ENCODE measurements at places on chromosomes 11 and 22.

DNA sequence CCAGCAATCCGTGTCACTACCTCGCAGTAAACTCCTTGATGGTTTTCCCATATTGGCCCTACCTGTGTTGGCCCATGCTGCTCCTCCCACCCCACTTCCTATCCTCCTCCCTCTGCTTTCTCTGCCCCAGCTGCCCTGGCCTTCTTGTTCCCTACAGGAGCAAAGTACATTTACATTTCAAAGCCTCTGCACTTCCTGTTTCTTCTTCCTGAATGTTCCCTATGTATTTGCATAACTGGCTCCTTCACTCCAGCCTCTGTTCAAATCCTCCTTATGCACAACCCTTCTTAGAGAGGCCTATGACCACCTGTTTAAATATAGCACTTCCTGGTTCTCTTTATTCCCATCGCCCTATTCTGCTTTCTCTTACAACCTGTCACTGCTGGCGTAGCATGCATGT lies 62.2 kb downstream of the PARVA start:
- no peak for DNase-seq

- no peak for DNase-seq
These were observed 84.3 kb downstream of the SNX19 start for GRCh38 chr11:130831976-130832375.

GRCh38 chr11:131242476-131243000 lies 127.9 kb upstream of the NTM start:
- DNase-seq: no peak

DNA sequence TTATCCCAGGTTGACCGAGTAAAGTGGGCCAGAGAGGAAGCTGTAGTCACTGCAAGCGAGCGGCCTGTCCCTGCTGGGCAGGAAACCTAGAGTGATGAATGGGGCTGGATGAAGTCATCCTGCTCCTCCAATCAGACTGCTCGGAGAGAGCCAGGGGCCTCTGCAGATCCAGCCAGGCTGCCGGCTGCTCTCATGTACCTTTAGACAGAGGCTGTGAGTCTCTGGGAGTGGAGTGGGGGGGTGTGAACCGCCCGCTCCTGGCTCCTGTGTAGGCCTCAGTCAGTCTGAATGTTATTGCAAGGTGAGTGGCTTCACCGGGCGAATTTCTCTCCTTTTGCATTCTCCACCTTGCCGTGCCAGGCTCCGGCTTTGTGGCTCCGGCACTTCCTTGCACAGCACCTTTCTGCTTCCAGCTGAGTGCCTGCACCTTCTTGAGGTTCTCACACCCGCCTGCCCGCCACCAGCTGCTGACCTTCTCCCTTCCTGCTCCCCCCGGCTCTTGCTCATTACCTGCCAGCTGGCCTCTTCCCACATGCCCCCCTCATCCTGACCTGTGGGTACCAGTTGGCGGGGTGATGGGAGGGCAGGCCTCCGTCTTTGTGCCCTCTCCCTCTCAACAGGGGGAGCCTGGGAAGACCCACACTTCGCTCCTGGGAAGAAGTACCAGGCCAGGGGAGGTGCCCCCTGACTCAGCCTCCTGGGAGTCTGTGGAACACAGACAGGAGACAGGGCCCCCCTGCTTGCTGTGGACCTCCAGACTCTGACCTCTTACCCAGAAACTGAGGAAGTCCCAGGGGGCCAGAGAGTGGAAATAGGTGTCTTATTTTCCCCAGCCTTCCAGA lies 79.9 kb downstream of the GRAMD1B start:
- DNase-seq: no peak

- DNase-seq: no peak
These were observed 464 bp upstream of the CECR2 start for GRCh38 chr22:17368554-17369438.

GRCh38 chr11:102427068-102427467 lies 25.5 kb downstream of the TMEM123 start:
- DNase-seq: no peak

DNA sequence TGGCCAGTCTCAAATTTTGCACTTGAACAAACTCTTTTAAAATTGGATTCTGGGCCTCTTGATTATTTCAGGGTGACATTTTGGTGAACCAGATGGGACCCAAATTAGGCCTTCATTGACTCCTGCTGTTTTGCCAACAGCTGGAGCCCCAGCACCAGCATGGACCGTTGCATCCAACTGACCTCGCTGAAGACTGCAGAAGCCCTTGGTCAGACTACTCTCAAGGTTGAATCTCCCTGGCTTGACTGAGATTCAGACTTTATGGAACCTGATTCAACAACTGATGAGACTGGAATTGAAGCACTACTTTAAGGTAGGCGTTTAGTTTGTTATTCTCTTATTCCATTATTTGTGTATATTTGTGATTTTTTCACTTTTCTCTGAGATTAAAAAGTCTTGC lies 41.7 kb downstream of the NARS2 start:
- no peak for DNase-seq

DNA sequence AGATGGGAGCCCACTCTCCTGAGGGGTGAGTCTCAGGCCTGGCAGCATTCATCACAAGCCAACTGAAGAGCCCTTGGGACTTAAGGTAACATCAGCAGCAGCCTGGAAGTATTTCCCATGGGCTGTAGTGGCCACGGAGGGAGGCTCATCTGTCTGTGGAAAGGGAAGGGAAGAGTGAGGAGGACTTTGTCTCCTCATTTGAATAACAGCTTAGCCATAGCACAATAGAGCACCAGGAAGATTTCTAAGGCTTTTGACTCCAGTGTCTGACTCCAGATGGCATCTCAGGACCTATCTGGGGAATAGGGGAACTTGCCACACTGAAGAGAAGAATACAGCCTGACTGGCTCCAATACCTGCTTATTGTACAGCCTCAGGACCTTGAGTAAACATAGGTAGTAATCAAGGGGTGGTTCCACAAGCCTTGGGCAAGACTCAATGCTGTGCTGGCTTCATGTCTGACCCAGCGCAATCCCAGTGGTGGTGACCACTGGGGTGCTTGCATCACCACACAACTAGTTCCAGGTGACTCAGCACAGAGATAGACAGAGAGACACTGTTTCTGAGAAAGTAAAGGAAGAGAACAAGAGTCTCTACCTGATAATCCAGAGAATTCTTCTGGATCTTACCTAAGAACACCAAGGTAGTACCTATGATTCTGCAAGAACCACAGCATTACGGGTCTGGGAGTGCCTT lies 510.5 kb upstream of the CCDC179 start:
- no peak for DNase-seq

DNA sequence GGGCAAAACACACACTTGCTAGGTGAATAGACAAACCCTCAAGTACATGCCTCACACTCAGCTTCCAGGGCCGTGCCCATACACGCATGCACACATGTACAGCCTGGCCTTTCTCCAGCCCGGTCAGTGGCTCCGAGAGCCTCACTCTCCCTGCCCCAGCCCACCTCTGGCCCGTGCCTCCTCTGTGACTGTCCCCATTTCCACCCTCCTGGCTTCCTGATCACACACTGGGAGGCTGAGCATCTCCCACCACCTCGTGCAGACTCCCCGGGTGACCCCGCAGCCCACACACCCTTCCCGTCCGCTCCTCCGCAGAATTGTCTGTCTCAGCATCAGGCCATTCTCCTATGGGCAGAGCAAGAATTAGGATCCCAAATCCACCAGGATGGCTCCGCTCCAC lies 634.1 kb downstream of the TBC1D22A start:
- no peak for DNase-seq

- no peak for DNase-seq
These were observed 1.7 kb upstream of the OR52K1 start for GRCh38 chr11:4480577-4481239.

DNA sequence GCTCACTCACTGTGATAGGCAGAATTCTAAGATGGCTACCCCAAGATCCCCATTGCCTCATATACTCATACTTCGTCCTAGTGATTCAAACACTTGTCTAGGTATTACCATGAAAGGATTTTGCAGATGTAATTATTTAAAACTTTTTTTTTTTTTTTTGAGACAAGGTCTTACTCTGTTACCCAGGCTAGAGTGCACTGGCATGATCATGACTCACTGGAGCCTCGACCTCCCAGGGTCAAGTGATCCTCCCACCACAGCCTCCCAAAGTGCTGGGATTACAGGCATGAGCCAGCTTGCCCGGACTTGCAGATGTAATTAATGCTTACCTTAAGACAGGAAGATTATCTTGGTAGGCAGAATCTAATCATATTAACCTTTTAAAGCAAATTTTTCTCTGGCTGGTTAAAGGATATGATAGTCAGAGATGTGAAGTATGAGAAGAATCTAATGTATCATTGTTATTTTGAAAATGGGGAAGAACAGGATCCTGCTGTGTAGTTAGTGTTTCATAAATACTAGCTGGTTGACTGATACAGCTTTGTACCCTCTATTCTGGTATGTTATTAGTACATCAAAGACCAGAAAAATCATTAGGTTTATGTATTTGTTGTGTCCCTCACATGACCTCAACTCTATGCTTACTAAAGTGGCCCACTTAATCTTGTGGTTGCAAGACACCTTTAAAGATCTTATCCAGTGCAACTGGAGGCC lies 35.5 kb downstream of the C2CD3 start:
- no peak for DNase-seq

DNA sequence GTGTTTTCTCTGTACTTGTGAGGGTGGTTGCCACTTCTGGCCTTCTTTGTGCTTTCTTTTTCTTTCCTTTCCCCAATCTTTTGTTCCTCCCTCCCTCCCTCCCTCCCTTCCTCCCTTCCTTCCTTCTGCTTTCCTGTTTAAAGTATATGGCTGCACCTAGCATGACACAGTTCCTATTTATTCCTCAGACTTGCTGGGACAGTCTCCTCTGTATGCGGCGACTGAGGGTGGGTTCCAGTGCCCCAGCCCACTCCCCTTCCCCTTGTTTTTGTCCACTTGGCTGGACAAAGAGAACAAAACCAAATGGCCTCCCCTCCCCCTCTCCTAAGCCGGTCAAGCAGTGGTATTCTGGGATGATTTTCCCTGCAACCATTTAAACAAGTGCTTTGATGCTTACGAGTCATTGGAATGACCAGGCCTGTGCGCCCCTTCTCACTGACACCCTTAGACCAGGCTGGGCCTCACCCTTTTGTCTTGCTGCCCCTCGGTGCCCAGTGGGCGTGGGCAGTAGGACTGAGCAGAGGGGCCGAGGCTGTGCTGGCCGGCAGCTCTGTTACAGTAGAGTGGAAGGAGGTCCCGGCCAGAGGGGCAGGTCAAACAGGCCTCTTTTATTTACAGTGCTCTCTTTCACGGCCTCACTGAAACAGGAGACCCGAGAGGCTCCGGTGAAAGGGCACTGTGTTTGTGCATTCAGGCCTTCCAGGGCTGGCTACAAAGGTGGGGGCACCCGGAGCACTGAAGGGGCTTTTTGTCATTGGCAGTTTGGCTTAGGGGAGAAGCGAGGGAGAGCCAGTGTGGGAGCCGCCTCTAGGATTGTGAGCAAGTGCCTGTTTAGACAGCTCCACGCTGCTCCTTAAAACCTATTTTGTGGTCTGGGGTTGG lies 32.2 kb downstream of the ZBTB16 start:
- DNase-seq: no peak
